Epithelial cell of proximal tubule (primary cell): ENCODE measurements at places on chromosomes 13 and 19.

DNA sequence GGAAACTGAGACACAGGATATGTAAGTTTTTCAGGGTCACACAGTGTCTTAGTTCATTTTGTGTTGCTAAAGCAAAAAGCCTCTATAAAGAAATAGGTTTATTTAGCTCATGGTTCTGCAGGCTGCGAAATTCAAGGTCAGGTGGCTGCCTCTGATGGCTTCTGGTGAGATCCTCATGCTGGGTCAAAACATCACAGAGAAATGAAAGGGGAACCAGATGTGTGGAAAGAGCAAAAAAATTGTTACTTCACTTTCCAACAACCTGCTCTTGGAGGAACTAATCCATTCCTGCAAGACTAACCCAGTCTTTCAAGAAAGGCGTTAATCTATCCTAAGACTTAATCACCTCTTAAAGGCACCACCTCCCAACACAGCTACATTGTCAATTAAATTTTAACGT is 64.2 kb upstream of the UBL3 start:
- DNase-seq = no peak

GRCh38 chr13:59533561-59534555 is 629.9 kb downstream of the DIAPH3 start:
- no peak for DNase-seq

DNA sequence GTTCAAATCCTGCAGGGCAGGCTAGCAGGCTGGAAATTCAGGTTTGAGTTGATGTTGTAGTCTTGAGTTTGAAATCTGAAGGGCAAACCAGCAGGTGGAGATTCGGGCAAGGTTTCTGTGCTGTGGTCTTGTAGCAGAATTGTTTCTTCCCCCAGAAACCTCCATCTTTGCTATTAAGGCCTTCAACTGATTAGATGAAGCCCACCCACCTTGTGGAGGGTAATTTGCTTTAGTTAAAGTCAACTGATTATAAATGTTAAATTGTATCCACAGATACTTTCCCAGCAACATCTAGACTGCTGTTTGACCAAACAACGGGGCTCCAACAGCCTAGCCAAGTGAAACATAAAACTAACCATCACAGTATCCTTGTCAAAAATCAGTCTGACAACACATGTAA is 9.4 kb downstream of the IPO5 start:
- no peak for DNase-seq

DNA sequence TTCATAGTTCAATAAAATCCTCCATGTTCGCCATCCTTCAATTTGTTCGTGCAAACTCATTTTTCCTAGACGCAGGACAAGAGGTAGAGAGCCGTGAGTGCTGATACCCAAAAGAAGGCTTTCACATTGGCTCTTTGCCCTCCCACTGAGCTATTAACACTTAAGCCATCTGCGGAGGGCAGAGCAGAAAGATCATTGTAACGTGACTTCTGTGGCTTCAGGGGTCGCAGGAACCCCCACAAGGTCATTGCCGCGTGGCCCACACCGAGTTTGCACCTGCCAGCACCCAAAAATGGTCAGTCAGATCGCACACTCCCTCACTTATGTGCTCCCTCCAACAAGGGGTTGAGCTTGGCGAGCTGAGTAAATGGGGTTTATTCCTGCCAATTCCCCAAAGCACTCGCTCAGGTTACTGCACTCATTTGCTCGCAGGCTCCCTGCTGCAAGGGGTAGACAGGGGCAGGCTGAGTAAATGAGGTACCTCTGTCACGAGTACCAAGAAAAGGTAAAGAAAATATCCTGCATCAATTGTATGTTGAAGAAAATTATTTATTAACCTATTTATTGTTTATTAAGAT is 144.1 kb downstream of the PRR20E start:
- DNase-seq = no peak

DNA sequence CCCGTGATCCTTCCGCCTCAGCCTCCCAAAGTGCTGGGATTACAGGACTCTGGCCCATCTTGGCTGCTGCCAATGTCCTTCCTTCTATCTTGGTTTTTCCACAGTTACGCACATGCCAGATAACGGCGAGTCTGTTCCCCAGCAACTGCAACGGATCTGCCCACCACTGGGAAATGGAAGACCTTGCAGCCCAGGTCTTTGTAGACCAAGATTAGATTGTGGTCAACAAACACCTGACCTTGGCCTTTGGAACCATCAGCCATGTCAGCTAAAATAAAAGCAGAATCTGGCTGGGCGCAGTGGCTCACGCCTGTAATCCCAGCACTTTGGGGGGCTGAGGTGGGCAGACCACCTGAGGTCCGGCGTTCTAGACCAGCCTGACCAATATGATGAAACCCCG is 10.4 kb upstream of the LDLR start:
- DNase-seq = no peak

DNA sequence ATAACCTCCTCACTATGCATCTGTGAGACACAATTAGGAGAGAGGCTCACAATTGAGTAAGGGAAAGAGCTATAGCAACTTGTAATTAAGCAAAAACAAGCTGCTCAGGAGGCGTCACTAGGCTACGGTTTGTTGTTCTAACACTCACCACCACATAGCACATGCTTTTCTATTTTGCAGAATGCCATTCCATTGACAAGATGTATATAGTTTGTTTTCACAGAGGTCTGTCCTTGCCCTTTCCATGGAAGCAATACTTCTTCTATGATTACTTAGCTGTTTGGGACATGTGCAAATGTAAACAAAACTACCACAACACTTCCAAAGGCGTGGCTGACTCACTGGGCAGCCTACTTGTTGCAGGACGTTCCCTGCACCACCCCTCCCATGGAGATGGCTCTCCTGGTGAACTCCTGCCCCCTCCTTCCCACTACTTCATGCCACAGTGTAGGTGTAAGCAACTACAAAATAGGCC is 33.9 kb upstream of the FAM216B start:
- DNase-seq = peak; percentile 31

- no peak for DNase-seq
Measured at GRCh38 chr13:44431150-44431549, 57.5 kb downstream of the SERP2 start.

DNA sequence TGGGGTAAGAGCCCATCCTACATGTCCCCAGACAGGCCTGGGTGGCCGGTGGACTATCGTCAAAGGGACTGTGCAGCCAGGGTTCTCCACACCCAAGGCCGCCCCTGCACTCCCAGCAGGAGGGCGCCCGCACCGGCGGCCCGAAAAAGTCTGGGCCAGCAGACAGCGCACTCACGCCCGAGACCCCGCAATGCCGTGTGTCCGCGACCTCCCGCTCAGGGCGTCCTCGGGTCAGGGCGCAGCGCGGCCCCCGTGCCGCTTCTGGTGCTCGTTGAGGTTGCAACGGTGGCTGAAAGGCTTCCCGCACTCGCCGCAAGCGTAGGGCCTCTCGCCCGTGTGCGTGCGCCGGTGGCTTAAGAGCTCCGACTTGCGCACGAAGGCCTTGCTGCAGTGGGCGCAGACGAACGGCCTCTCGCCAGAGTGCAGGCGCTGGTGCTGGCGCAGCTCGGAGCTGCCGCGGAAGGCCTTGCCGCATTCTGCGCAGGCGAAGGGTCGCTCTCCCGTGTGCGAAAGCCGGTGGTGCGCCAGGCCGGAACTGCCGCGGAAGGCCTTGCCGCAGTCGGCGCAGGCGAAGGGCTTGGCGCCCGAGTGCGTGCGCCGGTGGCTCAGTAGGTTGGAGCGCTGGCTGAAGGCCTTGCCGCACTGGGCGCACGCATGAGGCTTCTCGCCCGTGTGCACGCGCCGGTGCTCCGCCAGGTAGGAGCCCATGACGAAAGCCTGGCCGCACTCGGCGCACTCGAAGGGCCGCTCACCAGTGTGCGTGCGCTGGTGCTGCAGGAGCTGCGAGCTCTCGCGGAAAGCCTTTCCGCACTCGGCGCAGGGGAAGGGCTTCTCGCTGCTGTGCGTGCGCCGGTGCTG is 2.8 kb upstream of the A1BG start:
- DNase-seq = no peak

DNA sequence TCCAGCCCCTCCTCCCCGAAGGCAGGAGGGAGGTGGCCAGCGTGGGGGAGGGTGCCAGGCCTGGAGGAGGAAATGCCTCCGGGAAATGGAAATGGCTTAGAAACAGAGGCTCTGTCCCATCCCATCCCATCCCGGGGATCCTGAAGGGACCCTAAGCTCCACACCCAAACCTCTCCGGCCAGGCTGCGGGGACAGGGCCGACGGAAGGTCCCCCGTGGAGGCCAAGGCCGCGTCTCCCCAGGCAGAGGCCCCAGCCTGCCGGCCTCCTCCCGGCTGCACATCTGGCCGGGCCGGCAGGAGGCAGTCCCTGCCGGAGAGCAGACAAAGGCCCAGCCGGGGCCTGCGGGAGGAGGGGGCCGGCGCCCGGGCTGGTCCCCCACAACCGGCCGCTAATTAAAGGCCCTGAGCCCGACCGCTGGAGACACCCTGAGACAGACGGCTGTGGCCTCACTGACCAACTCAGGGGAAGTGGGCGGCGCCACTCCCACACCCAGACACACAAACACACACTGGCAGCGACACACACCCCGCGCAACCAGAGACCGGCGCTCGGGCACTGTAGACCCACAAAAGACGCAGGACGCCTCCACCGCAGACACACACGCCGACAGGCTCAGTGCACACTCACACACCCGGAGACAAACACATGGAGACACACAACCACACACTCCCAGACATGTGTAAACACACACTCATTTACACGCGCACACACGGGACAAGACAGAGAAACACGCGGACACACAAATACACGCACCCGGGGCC is 1.1 kb downstream of the ADAMTS10 start:
- DNase-seq = no peak

DNA sequence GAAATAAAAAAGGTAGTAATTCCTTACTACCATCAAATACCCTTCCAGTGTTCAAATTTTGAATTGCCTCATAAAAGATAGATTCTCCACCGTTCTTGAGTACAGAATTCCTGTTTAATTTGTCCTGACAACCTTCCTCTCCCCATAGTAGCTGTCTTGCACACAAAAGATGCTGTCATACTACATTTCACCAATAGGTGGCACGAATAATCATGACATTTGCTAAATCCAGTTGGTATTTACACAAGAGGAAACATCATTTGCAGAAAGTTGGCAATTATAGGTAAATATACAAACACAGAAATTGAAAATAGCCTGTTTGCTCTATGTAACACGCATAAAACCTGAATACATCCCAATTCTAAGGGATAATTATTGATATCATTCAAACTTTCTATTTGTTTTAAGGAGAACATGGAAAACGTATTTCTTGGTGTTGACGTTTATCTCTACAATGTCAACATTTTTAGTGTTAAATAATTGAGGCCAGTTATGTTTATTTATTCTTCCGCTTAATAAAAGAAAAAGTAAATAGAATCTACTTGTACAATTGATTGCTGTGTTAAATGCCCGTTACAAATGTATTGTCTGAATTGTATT is 58.3 kb upstream of the CLDN10 start:
- DNase-seq = peak; percentile 40

- DNase-seq = no peak
Measured at GRCh38 chr19:31349160-31349881, at the start of gene TSHZ3. Gene TSHZ3, minus strand, starts transcription at chr19:31349436. Its CDS starts 217 bp downstream, at chr19:31349219.

GRCh38 chr13:45258334-45258675 is 57.5 kb upstream of the KCTD4 start:
- DNase-seq = no peak

DNA sequence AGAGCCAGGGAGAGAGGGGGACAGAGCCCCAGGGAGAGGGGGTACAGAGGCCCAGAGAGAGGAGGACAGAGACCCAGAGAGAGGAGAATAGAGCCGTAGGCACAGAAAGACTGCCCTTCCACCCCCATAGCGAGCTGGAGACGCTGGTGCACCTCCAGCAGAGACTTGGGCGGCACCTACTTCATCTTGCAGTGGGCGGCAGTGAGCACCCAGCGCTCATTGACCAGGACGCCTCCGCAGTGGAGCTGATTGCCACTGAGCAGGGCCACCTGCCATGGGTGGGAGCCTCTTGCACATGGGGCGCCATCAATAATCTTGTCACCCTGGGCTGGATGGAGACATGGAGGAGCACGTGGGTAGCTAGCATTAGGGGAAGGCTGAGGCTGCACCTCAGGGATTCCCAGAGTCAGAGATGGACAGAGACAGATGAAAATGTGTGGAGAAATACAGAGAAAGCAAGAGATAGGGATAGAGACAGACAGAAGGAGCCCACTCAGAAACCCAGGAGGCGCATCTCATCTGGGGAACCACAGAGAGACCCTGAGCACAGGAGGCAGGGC is 2.0 kb downstream of the KLK7 start:
- DNase-seq = no peak

DNA sequence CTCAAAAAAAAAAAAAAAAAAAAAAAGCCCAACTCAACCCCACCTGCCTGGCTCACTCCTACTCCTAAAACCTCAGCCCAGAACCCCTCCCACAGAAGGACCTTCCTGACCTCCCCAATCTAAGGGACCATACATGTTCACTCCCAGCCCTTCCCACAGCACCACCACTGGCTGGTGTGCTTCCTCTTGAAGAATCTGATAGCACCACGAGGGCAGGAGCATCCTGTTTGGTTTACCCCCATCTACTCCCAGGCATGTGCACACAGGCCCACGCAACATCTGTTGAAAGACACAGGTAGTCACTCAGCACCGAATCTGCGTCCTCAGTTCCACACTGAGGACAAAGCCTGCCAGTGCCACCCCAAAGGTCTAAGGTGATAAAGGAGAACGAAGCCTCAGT is 8.2 kb downstream of the LATS2 start:
- DNase-seq = no peak

GRCh38 chr13:95447814-95448213 is 104.7 kb upstream of the CLDN10 start:
- no peak for DNase-seq

DNA sequence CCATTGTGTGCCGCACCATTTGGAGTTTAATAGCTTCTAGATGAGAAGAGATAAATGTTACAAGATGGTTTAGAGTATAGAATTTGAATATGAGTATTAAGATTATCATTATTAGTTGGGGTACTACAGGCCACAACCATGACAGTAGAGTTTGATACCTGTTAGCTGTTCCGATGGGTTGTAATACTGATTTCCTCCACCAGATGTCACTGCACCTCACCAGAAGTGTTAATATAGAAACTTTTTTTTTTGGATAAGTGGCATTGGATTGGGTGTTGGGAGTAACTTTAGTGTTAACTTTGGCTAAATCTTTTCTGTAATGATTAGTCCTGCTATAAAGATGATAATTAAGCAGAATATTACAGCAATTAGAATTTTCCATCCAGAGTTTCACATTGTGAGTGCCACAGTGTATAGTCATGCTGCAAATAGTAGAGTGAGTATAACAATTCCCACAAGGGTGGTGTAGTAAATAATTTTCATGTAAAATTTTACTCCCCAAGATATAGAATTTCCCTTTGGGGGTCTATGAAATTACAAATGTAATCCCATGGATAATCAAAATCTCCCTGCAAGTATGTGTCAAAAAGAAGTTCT is 56.3 kb downstream of the PSG3 start:
- no peak for DNase-seq

DNA sequence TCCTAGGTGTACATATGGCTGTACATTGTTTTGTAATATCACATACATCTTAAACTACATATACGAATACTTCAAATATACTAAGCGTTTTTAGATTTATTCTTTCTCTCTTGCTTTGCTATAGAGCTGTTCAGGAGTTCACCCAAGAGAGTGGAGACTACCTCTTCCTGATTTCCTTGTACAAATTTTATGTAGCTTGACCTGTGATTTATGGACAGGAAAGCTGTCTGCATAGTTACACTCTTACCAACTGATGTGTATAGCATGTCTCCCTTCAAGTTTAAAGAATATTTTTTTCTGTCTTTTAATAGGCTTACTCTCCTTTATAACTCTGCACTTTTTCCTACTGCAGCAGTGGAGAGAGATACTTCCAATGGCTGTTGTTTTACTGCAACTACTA is 428.7 kb downstream of the NDFIP2 start:
- DNase-seq = no peak
